Right kidney (tissue), 9 donors: ENCODE measurements at places on chromosomes 5 and 9.

- no peak for DNase-seq
Measured at GRCh38 chr5:169591636-169592035, 8.1 kb downstream of the SPDL1 start.

GRCh38 chr5:107184871-107185270 is 485.9 kb downstream of the EFNA5 start:
- DNase-seq, result no peak

DNA sequence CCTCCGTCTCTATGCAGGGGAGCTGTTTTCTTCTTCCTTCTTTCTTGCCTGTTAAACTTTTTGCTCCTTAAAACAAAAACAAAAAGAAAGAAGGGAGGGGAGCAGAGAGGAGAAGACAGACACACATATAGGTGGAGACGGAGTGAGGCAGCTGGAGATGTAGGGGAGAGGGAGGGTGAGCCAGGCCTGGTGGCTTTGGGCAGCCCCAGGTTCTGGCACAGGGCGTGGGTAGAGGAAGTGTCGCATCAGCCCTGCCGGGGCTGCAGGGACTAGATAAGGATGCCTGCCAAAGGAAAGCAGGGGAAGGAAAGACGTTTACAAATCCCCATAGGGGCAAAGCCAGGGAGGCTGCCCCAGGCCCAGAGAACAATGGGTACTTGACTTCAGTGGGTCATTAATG is 38.7 kb upstream of the PTGS1 start:
- DNase-seq, result no peak

GRCh38 chr5:179289756-179290385 is 55.4 kb downstream of the ADAMTS2 start:
- DNase-seq, result no peak

DNA sequence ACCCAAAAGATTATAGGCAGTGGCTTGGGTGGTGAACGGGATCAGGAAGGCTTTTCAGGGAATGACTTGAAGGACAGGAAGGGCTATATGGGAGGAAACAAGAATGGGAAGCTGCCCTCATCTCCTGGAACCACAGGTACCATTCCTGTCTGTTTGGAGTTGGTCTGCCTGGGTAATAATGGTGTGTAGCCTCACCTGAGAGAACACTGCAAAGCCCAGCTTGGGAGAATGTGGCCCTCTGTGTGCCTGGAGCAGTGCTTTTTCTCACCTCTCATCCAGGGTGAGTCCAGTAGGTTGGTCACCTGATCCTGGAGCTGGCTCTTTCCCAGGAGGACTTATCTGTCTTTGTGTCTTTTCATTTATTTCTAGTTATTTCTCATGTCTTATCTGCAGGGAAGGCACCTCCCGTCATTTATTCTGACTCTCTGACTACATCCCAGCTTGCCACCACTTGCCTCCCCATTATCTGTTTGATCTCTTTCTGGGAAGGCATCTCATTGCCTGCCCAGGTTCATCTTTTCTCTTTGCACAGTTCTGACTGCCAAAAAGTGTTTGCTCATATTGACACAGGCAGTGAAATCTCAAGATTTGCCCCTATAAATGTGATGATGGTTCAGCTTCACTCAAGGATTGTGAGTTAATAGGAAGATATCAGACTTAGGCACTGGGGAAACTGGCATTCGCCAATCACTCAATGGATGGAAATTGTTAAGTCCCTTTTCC is 22.5 kb upstream of the OR2S2 start:
- DNase-seq, result no peak
